ENCODE measurements at places on chromosomes 12 and 14. TPM values are rescaled to one million over a fixed set of nuclear protein-coding genes. Genes with fewer than 3 reads are reported as not detected.

- DNase-seq = no peak
Observed at GRCh38 chr12:112418273-112418607, 507 bp upstream of the PTPN11 start.

- no peak for DNase-seq
Observed at GRCh38 chr12:132282950-132283771, 46.2 kb downstream of the GALNT9 start.

TAS2R30 gene
- total RNA-seq = 0.73 TPM

DNA sequence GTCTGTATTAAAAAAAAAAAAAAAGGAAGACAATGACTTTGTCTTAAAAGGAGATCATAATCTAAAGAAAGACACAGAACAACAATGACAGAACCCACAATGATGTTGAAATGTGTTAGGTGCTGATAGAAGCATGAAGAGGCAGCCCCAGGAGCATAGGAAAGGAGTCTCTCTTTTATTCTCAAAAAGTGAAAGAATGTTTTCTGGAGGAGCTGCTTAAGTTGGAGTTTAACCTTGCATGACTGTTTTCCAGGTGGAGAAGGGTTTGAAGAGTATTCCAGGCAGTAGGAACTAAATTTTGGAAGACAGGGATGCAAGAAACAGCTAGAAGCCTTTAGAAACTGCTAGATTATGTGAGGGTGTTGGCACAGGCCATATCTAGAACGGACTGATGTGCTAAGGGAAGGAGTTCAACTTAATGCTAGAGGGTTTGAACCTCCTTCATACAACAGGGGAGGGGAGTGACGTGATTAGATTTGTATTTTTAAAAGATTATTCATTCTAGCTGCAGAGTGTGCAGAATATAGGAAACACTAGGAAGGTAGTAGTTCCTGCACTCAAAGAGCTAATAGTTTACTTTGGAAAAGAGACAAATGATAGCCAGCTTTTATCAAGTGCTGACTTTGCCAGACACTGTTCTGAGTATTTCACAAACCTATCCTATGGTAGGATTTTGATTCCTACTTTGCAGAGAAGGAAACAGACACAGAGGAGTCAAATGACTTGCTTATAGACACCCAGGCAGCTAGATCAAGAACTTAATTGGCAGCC, 4.6 kb upstream of the RPL6 start:
- no peak for DNase-seq

GRCh38 chr12:39878753-39879152, 227.1 kb downstream of the SLC2A13 start:
- DNase-seq = no peak

DNA sequence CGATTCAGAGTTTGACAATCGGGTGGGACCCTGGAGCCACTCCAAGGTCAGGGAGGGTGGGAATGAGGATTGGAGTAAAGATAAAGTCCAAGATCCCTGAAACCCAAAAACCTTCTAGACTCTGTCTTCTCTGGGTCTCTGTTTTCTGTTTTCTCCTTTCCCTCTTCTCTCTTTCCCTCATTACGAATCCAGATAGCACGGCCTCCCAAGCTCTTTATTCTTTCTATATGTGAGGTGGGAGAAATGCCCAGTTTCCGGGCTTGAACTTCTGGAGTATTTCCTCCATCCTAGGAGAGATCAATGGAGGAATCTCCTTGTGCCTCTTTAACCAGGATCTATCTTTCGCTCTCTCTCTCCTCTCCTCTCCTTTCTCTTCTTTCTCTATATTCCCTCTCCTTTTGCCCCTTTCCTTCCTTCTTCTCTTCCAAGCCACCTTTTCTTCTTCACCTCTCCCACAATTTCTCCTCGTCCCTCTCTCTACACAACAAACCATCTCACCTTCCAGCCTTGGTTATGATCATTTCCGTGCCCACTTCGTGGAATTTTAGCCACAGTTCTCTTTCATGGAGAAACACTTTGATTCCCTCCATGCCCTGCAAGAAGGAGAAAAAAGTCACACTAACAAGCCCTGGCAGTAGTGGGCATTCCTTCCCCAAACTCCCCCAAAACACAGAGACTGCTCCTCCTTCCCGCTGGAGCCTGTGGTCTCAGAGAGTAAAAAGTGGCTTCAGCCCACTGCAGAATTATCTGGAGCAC, 4.4 kb downstream of the TBX5 start:
- DNase-seq = no peak

GRCh38 chr14:71465316-71465715, 466.9 kb upstream of the RGS6 start:
- DNase-seq = no peak

KRT73 gene
- not detected for total RNA-seq

DNA sequence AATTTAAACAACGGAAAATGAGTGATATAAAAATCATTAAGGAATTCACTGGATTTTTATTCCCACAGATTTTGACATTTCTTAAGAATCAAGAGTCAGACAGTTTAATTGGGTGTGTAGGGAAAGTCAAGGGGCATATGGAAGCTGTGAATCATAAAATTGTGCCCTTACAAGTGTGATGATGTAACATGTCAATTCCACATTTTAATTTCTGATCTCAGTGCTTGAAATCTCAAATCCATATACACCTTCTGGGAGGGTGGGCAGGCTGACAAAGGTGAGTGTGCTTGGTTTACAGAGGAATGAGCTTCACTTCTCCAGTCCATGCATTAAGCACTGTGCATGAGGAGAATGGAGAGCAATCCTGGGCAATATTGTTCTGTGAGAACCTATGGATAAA, 1.0 kb upstream of the KRT6A start:
- DNase-seq = no peak

DNA sequence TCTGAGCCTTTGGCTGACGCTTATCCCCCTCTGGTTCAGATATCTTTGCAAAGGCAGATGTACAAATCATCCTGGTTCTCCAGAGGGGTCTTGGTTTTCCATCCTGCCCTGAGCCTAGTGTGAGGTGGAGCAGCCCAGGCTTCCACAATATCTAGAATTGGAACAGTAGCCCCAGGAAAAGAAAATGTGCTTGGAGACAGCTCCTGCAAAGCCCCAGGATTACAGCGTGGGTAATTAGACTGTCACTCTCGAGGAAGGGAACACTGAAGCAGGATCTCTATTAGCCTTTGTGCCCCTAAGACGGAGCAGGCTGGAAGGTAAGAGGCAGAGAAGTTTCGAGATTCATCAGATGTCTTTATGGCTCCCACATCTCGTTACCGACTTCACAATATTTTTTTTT, 59.4 kb downstream of the TMEM132C start:
- DNase-seq = no peak

GRCh38 chr12:108633081-108633533, 587 bp downstream of the SELPLG start:
- DNase-seq = no peak

RND1 gene
- total RNA-seq = 14.9 TPM

GRCh38 chr12:915090-915489, 34.4 kb downstream of the RAD52 start:
- no peak for DNase-seq

DNA sequence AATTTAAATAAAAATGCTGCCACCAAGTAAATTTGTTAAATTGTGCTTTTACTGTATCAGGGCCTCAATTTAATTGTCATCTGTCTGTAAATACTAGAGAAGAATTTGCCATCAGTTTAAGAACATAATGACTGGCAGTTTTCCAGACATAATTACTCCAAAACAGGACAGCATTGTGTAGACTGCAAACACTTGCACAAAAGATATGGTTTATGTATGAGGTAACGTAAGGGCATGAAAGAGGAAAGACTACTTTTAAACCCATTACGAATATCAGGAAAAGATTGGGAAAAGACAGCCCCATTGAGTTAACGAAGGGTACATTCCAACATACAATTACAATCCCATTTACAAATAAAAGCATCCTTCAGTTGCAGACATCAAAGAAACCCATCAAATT, 59.8 kb upstream of the KRR1 start:
- no peak for DNase-seq

- DNase-seq = no peak
Observed at GRCh38 chr14:85917716-85918115, 387.8 kb downstream of the FLRT2 start.

Measured in glomerular endothelial cell (primary cell).